ENCODE measurements at places on chromosomes 6 and 20.

DNA sequence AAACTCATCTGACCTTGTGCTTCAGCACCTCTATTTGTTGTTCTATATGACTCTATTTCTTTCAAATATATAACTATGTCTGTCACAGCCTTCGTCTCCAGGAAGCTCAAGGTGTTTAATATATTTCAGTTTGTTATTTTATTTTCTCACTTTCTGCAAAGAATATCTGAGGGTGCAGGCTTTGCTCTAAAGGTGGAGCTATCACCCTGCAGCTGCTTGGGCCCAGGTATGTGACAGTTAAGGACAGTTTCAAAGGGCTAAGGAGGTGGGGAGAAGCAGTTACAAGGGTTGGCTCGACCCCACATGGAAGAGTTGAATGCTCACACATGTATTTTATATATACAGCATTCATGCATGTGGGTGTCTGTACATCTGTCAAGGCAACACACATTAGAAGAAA is 405.6 kb downstream of the BTBD9 start:
- no peak for DNase-seq

GRCh38 chr6:126127659-126128058 is 141.3 kb downstream of the TRMT11 start:
- no peak for DNase-seq

DNA sequence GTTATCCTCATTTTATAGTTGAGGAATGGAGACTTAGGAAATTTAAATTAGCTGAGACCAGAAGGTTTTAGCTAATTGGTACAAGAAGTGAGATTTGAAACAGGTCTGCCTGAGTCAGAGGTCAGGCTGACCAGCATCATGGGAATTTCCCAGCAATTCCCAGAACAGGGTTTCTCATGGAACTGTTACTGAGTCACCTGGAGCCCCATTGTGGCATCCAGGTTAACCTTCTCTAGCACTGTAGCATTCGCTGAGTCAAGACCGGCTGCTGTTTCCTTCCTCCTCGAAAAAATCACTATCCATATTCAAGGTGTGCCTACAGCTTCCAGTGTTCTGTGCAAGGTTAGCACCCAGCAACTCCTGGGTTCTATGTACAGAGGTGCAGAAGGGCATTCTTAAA is 238.0 kb upstream of the MAN1A1 start:
- DNase-seq, result no peak

GRCh38 chr6:124795643-124796463 is 166.4 kb upstream of the RNF217 start:
- DNase-seq, result no peak

DNA sequence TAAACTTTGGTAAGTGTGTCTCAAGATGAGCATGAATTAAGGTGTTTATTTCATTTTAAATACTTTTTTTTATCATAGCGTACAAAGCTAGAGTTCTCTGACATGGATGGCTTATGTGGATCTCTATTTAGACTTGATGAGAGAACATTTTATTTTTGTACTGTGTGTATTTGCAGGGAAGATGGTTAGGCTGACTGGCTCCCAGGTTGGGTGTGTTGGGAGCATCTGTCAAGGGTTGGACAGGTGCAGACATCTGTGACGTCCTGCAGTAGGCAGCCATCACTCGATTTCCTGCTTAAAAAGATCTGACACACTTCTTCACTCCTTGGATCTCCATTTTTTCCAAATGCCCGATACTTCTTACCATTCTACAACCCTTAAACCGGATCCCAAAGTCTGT is 221.9 kb upstream of the QKI start:
- DNase-seq, result no peak

GRCh38 chr6:130190701-130191690 is 31.8 kb downstream of the SAMD3 start:
- no peak for DNase-seq

Measured in fibroblast of gingiva (primary cell).